ENCODE measurements at places on chromosomes 6 and 20. TPM values are rescaled to one million over a fixed set of nuclear protein-coding genes. Genes with fewer than 3 reads are reported as not detected.
A peak's percentile ranks its signal among the peaks of the same experiment; 100 is the strongest.

DNA sequence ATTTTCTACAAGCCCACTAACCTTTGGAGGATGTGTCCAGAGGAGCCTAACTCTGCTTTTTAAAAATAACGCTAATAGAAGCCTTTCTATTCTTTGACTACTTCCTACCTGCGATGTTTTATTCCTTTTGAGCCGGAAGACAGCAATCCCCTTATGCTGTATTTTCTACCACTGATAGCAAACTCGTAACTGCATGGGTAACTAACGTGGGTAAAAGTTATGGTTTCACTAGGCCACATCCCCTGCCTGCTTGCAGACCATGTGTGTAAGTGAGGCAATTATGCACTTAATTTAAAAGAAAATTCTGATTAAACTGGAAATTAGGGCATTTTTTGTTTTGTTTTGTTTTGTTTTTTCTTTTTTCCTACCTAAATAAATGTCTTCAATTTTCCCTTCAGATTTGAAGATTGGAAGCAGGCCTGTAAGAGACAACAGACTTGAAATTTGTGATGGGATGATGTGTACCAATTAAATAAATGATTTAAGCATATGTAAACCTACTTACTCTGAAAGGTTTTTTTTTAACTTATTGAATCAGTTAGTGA is 931 bp downstream of the UFL1 start:
- no peak for DNase-seq

- DNase-seq, result peak; percentile 56
Measured at GRCh38 chr6:17957498-17957897, 29.9 kb downstream of the KIF13A start.

DNA sequence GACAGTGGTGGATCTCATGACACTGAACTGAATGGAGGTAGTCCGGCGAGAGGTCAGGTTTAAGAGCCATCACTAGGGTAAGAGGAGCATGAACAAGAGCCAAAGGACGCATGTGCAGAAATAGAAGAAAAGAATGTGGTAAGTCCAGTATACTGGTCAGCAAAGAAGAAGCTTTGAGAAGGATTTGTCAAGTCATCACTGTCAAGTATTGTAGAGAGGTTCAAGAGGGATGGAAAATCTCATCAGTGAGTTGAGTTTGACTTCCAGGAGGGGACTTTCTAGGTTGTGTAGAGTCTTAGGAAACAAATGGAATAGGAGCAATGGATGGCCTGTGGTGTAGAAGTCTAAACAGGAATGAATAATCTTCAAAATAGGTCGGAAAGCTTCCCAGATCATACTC is 161.8 kb downstream of the BTBD3 start:
- DNase-seq, result no peak

GRCh38 chr6:29665942-29666825 is 9.3 kb downstream of the MOG start:
- no peak for DNase-seq

DNA sequence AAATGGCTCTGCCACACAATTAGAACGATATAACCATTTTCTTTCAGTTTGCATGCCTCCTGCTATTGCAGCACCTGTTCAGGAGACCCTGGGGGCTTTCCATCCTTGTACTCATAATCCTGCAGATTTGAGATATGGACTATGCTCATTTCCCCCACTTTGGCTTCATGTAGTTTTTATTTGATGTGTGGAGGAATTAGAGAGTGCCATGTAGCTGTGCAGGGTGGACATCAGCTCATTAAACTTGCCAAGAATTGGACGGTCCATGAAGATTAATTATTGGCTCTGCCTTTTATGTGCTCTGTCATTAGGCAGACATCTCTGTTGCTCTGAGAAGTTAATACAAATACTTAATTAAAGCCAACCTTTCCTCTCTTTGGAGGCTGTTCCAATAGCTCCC is 66.2 kb upstream of the CD83 start:
- no peak for DNase-seq

- DNase-seq, result no peak
Measured at GRCh38 chr20:23596579-23597250, 9.0 kb downstream of the CST9 start.

DNA sequence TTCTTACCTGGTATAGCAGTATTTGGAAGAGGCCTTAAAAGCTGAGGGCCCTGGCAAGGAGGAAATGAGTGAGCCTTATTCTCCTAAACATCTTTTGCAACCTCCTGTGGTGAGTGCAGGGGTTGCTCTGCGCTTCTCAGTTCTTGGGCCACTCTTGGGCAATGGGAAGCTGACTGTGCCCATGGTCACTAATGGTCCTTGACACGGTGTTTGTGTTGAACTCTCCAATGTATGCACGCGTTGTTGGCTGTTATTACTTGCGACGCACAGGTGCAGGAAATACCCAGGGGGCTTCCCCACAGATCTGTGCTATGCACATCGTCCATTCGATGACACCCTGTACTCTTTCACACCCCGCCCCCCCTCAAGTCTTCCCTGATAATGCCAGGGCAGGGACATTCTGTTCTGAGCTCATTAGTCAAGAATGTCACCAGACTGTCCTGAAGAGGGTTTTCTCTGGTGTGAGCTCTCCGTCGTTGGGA is 79.7 kb downstream of the EDN1 start:
- no peak for DNase-seq

- DNase-seq, result no peak
Measured at GRCh38 chr6:10901770-10902169, 14.9 kb downstream of the SYCP2L start.

DNA sequence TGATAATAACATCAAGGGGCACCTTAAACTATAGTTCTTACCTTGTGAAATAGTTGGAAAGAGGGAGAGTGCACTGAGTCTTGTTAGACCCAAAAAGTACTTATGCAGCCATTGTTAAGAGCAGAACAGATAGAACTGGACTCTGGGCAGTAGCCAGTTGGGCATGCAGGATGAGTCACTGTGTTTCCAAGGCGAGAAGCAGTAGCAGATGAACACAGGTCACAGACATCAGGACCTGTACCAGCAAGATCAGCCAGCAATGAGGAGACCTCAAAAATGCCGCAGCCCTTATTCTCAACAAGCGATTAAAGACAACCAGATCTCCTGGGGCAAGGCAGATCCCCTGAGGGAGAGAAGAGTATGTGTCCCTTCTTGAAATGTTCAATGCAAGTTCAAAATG is 79.0 kb downstream of the SAMD3 start:
- no peak for DNase-seq

DNA sequence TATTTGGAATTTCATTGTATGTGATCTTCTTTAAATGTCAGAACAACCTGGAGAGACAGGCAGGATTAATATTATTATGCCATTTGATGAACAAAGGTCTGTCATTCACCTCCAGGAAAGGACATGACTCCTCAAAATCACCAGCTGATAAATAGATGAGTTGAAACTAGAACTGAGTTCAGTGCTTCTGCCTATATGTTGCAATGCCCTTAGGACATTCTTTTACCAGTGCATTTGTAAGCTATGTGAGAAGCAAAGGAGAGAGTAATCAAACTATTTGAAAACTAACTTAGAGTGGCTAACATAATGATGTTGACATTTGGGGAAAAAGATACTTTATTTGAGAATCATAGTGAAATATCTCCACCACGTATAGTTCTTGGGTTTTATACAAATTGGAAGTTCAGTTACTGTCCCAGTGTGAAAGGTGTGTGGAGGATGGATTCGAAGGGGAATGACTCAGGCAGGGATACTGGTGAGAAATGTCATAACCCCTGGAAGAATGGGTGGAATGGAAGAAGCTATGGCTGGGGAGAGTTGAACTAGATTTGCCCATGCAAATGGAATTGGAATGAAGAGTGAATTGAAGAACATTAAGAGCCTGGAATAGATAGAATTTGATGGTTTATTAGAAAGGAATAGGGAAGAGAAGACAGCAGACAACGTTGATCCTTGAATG is 21.5 kb downstream of the PKIB start:
- DNase-seq, result no peak

GRCh38 chr20:38987777-38988176 is 25.6 kb downstream of the DHX35 start:
- DNase-seq, result no peak

PNPLA1 gene
- 0.13 TPM for polyA plus RNA-seq

FAM50B gene
- 9.7 TPM for polyA plus RNA-seq

MMP24 gene
- polyA plus RNA-seq, result 1.0 TPM

GGTLC1 gene
- 0.81 TPM for polyA plus RNA-seq

TMEM170B gene
- 6.1 TPM for polyA plus RNA-seq

IL17A gene
- not detected for polyA plus RNA-seq

All from right lung (tissue), 10 donors.